ENCODE measurements at places on chromosomes 1 and 21.

DNA sequence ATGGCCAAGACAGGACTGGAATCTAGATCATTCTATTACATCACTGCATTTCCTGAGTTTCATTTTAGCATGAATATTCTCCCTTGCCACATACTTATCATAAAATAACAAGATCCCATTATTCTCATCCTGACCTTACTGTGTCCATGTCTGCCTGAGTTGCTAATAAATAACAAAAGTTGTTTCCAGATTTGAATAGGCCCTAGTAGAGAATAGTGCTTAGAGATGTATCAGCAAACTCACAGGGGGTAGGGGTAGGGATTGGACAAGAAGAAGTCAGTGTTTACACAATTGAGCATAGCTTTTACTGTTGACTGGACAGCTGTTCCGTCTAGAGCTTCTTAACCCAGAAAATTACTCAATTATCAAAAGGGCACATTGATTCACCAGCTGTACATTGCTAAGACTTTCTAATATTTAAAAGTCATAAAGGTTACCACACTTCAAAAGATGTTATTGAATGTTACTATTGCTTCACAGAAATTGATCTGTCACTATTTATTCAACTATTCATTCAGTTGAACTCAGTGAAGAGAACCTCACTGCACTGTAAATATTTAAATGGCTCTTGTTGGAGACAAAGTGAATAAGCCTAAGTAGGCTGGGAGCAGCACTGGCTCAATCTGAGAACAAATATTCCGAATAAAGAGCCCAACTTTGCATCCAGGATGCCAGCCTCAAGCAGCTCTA is 121.9 kb downstream of the NRIP1 start:
- no peak for DNase-seq

DNA sequence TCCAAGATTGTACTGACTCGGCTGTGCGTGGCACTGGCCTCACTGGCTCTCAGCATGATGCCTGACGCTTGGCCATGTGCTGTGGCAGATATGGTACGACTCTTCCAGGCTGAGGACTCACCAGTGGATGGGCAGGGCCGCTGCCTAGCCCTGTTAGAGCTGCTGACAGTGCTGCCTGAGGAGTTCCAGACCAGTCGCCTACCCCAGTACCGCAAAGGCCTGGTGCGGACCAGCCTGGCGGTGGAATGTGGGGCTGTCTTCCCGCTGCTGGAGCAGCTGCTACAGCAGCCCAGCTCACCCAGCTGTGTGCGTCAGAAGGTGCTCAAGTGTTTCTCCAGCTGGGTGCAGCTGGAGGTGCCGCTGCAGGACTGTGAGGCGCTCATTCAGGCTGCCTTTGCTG is 2.9 kb downstream of the IPO13 start:
- DNase-seq = no peak

- DNase-seq = no peak
Measured at GRCh38 chr1:113811156-113811887, 954 bp downstream of the RSBN1 start.

DNA sequence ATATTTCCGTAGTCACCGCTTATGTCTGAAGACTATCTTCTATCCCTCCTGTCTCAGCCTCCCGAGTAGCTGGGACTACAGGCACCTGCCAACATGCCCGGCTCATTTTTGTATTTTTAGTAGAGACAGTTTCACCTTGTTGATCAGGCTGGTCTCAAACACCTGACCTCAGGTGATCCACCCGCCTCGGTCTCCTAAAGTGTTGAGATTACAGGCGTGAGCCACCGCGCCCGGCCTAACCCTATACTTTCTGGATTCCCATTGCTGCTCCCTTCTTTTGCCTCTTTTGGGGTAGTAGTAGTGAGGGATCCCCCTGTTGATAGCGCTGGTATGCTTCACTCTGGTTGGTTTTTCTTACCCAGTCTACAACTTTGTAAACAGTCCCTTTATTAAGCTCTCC is 5.7 kb upstream of the SYF2 start:
- no peak for DNase-seq

DNA sequence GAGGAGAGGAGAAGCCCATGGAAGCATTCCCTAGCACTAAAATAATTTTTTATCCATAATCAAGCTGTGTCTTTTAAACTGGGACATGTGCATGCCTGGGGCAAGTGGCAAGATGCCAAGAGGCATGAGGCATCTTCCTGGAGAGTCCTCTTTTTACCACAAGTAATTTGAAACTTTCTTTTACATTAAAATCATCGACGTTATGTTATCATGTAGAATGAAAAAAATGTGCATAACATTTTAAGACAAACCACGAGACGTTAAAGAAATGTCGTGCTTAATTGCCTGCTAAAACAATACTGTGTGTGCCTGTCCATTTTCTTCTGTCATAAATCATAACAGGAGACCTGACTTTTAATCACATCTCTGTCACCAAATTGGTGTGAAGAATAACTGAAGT is 1.5 kb downstream of the STYXL2 start:
- DNase-seq = no peak

- DNase-seq = no peak
Measured at GRCh38 chr1:176531036-176531435, 68.1 kb downstream of the PAPPA2 start.

GRCh38 chr1:219871427-219872057 is 56.8 kb downstream of the SLC30A10 start:
- no peak for DNase-seq

GRCh38 chr1:161250829-161251228 is 7.7 kb upstream of the PCP4L1 start:
- no peak for DNase-seq

DNA sequence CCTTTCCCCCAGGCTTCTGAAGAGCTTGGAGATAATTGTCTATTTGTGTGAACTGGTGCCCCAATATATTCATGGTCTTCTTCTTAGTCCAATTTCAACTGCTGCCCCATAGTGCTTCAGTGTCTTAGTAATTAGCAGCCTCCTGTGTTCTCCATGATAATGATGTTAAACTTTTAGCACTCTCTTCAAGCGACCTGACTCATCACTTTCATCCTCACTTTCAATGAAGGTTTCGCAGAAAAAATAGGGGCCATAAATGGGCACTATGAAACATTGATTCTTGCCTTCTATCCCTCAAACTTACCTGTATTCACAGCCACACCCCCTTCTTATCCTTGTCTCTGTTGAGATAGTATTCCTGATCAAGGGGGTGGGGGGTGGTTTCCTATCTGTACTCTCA is 210.6 kb downstream of the DNM3 start:
- no peak for DNase-seq

DNA sequence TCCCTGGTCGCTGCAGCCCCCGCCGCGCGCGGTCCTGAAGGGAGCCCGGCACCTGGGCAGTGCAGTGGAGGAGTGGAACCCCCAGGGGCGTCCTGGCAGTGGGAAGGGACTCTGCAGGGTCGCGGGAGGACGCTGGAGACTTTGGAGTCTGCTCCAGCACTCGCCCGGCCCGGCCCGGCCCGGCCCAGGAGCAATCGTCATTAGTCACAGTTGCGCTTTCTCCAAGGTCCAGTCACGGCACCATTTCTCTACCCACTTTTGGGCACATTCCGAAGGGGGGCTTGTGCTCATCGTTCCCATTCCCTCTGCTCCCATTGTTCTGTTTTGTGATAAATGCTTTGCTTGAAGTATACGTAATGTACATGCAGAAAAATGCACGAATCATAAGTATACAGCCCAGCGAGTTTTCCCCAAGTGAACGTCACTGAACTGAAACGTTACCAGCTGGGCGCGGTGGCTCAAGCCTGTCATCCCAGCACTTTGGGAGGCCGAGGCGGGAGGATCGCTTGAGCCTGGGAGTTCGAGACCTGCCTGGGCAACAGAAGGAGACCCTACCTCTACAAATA is 999 bp downstream of the THAP3 start:
- DNase-seq = no peak

- no peak for DNase-seq
Measured at GRCh38 chr1:176051402-176051801, 155.7 kb downstream of the COP1 start.

GRCh38 chr1:8211883-8212579 is 105.9 kb upstream of the SLC45A1 start:
- DNase-seq = no peak

- DNase-seq = no peak
Measured at GRCh38 chr1:19112891-19113696, 97.0 kb downstream of the UBR4 start.

DNA sequence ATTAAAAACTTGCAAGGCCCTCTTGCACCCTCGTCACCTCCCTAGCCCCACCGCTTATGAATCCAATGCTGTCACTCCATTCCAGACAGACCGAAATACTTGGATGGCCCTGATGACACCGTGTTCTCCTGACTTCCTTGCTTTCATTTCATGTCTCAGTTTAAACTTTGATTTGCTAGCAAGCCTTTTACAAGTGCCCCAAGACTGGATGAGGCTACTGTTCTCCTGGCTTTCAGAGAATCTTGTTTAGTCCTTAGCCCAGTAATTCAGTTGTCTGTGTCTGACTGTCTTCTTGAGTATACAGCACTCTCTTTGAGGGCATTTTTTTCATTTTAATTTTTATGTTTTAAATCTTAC is 824 bp upstream of the IFI44L start:
- no peak for DNase-seq

DNA sequence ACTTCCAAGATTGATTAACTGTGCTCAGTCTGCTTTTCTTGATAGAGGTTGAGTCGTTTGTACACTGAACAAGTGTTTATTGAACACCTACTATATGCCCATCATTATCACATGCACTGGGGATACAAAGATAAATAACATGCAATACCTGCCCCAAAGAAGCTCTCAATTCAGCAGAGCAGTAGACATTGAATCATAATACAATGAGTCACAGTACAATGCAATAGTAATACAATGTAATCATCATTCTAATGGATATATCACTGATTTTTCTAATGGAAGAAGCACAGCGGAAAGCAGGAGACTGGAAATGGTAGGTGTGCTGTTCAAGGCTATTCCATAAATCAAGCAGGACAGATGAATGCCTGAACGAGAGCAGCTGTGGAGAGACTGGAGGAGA is 3.7 kb upstream of the SEC16B start:
- no peak for DNase-seq

GRCh38 chr1:28176492-28177470 is at the start of gene PTAFR:
TSS of gene PTAFR (minus strand) at chr1:28176690. CDS start at chr1:28151021, 25,669 bp downstream.
- DNase-seq = no peak

GRCh38 chr1:99456536-99456935 is 189.4 kb upstream of the PALMD start:
- DNase-seq = no peak

GRCh38 chr1:221350091-221350490 is 391.8 kb downstream of the DUSP10 start:
- no peak for DNase-seq

DNA sequence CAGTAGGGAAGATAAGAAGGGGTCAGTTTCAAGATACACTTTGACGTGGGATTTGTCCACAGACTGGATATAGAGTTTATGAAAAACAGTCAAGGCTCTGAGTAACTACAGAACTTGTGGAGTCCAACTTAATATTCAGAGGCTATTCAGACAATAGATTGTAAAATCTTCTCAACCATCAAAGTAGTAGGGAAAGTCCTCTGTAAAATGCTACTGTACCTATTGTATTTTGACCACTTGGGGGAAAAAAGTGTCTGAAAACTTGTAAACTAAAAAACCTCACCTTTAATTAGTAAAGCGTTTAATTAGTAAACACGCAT is 10.5 kb downstream of the PTP4A2 start:
- DNase-seq = no peak

- no peak for DNase-seq
Measured at GRCh38 chr1:43279666-43280065, 5.7 kb downstream of the C1orf210 start.

- DNase-seq = no peak
Measured at GRCh38 chr1:58968360-58968952, 184.6 kb upstream of the JUN start.

DNA sequence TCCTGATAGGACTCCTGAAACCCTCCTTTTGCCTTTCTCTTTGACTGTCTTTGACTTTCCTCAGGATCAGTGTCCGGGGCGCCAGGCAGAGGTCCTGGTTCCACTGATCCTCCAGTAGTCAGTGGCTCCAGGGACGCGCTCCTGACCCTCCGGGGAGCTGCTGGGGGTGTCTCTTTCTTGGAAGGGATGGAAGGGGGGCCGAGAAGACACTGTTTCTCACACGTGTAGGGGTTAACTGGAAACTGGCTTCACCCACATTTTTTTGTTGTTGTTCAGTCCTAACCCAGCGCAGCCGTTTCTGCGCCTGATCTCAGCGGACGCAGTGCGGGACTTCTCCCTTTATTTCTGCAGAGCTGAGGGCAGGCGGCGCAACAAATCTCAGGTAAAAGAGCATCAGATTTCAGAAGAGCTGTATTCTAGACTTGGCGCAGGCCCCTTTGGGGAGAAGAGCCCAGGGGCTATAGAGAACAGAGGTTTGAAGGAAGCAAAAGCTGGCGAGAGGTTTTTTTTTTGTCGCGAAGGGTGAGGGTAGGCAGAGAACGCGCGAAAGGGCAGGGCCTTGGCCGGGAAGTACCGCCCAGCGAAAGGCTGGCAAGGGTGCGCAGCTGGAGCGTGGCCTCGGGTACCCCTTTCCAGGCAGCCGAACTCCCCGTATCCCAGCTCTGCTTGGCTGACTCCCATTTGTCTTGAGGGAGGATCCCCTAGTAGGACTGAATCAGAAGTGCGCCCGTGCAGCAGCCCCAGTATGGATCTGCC is 4.3 kb upstream of the LHX9 start:
- no peak for DNase-seq

DNA sequence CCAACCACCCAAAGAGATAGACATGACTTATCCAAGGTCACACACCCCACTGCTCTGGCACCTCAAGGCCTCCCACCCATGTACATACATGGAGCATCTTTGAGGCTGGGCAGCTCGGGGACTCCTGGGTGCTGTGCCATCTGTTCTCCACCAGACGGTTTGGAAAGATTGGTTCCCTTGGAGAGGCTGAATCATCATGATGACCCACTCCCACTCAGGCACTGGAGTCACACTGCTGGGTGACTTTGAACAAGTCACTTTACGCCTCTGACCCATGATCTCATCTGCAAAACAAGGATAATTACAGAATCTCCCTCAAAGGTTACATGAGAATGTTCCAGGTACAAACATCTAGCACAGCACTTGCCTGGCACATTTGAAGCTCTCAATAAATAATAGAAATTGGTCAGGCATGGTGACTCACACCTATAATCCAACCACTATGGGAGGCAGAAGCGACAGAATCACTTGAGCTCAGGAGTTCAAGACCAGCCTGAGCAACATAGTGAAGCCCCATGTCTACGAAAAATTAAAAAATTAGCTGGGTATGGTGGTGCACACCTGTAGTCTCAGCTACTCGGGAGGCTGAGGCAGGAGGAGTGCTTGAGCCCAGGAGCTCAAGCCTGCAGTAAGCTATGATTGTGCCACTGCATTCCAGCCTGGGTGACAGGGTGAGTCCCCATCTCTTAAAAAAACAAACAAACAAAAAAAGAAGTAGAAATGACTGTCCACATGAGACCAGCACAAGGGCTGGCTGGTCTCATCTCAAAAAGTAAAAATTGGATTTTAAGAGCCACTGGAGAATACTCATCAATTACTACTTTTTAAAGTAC is 74.9 kb downstream of the RRAGC start:
- DNase-seq = no peak

- DNase-seq = no peak
Measured at GRCh38 chr1:191851799-191852595, 306.3 kb upstream of the RGS18 start.

GRCh38 chr1:10685196-10685807 is 111.1 kb downstream of the CASZ1 start:
- DNase-seq = no peak
